AG09319 (cell line): ENCODE measurements at places on chromosomes 7 and 10.

GRCh38 chr7:16816824-16817223 is 12.0 kb upstream of the AGR2 start:
- DNase-seq, result no peak

DNA sequence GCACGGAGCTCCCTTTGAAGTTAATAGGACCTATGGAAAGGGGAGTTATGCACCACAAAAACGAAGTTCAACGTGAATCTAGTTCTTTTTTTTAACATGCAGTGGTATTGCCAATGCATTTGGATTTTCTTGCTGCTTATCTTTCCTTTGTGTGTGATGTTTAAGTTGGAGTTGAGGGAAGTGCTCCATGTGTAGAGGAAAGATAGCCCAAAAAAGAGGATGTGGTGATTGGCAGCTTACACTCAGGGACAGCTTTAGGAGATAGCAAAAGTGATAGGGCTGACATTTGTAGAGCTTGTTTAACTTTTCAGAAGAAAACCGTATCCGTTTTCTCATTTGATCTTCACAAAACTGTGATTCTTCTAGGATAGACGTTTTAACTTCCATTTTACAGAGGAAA is 101.3 kb downstream of the MDFIC start:
- no peak for DNase-seq

- DNase-seq, result no peak
These were observed 8.2 kb upstream of the GET4 start for GRCh38 chr7:868189-868486.

GRCh38 chr7:2880874-2881533 is 36.9 kb upstream of the GNA12 start:
- no peak for DNase-seq

GRCh38 chr7:124318721-124319450 is 286.0 kb upstream of the TMEM229A start:
- DNase-seq, result no peak

DNA sequence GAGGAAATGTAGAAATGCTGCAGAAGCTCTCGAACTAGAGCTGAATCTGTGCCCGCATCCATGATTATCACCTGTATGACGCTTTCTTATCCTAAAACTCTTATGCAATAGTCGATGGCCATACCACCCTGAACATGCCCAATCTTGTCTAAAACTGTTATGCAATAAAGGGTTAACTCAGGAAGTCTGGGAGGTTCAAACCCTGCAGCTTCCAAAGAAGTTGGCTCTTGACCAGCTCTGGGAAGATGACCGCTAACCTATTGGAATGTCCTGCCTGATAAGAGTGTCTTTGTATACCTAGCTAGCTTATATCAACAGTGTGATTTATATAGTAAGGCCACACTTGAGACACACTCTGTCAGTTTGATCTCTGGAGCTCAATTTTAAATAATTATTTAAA is 3.4 kb upstream of the C10orf88 start:
- no peak for DNase-seq

GRCh38 chr7:84207025-84207424 is 12.4 kb upstream of the SEMA3A start:
- no peak for DNase-seq

DNA sequence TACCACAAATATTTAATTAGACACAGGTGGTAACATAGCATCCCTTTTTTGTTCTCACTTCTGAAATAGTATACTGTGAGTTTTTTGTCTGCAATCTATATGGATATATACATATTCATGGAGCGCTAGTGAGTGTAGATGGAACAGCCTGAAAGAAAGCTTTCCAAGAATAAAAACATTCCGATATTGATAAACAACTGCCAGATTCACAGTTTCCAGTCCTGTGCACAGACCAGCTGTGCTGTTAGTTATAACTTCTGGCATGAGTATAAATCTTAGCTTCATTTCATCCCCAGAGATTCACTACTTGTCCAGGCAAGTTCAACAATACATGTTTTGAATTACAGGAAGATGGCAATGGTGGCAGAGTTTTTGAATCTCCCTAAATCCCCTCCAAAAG is 467.1 kb upstream of the STEAP1 start:
- no peak for DNase-seq

- DNase-seq, result no peak
These were observed 80.2 kb downstream of the RBM20 start for GRCh38 chr10:110724116-110724921.
